Activated naive CD4-positive, alpha-beta T cell treated with anti-CD3 and anti-CD28 coated beads, Interleukin-2, amount 10 ng/mL, durations not matched to agents 7 days and 5 days (primary cell): ENCODE measurements at places on chromosomes 11 and 22.

GRCh38 chr11:86719781-86720463 lies 47.5 kb upstream of the ME3 start:
- no peak for DNase-seq

DNA sequence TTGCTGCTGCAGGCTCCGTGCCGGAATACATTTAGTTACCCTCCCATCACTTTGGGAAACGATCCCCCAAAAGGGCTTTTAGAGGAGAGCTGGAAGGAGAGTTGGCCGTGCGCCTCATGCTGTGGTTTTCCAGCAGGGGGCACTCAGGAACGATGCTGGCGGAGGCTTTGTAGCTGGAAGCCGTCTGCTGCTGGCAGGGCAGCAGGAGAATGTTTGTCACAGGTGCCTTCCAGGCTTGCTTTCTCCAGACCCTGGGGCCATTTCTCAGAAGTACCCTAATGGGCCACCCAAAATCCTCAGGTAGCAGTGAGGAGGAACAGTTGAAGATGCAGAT lies 30.0 kb upstream of the CABP7 start:
- DNase-seq = peak; percentile 62

- no peak for DNase-seq
These were observed 5.8 kb upstream of the MYRF start for GRCh38 chr11:61746442-61747191.

DNA sequence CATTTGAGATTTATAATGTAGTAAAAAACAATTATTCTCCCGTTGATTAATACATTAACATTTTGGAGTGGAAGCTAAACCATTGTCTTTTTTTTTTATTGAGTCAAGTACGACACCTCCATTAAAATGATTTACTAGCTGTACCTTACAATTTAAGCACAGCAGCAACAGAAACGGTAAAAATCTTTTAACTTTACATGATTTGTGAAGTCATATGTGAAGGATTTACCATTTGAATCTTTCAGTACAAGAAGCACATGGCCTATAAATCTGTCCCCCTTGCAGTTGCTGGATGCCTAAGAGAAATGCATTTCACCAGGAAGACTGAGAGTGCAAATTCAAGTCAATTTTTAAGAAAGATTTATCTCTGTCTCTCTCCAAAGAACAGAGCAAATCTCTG lies 324.6 kb downstream of the CADM1 start:
- DNase-seq = no peak

- DNase-seq = no peak
These were observed 60.4 kb upstream of the PARVG start for GRCh38 chr22:44120314-44120704.
